ENCODE measurements at places on chromosomes 2 and 18.

- DNase-seq: no peak
Observed at GRCh38 chr2:99662761-99663341, 173.0 kb upstream of the REV1 start.

GRCh38 chr18:58896268-58896667 is 31.6 kb downstream of the ZNF532 start:
- peak; percentile 41 for DNase-seq

GRCh38 chr2:82342356-82342755 is 2037.8 kb upstream of the LRRTM1 start:
- no peak for DNase-seq

- DNase-seq: no peak
Observed at GRCh38 chr2:9102861-9103662, 99.6 kb upstream of the MBOAT2 start.

- peak; percentile 3 for DNase-seq
Observed at GRCh38 chr2:84077496-84077895, 381.6 kb downstream of the SUCLG1 start.

DNA sequence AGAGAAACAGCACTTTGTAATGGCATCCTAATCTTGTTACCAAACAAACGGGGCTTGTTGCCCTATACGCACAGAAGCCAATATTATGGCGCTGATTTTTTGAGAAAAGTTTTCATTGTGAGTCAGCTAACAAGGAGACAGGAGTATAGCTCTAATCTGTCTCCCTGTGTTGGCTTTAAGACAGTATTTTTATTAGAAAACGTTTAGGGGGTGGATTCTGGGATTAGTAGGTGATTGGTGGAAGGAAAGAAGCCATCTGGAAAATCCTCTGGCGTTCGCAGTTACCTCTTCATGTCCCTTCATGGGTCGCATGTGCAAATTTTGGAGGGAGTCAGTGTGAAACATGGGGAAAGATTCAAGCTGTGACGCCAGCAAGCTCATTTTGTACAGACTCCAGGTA is 698 bp upstream of the TMEM237 start:
- no peak for DNase-seq

DNA sequence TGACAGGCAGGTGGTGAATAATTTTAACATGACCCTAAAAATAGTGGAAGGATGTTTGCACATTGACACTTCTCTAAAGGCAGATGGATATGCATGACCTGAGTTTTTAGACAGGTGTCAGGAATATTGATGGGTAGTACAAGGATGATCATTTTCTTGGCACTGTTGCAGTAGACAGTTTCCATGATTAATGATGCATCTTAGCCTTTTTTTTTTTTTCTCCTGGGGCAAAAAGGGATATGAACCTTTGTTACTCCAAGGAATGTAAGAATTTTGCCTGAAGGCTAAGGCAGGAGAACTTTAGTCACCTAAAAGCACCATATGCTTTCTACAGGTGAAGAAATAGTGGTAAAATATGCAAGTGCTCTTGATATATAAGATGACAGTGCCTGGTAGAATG is 136.3 kb upstream of the CAVIN2 start:
- no peak for DNase-seq

- DNase-seq: no peak
Observed at GRCh38 chr2:173823543-173823939, 141.6 kb downstream of the SP3 start.

GRCh38 chr18:48391868-48392267 is 17.3 kb downstream of the ZBTB7C start:
- DNase-seq: no peak

DNA sequence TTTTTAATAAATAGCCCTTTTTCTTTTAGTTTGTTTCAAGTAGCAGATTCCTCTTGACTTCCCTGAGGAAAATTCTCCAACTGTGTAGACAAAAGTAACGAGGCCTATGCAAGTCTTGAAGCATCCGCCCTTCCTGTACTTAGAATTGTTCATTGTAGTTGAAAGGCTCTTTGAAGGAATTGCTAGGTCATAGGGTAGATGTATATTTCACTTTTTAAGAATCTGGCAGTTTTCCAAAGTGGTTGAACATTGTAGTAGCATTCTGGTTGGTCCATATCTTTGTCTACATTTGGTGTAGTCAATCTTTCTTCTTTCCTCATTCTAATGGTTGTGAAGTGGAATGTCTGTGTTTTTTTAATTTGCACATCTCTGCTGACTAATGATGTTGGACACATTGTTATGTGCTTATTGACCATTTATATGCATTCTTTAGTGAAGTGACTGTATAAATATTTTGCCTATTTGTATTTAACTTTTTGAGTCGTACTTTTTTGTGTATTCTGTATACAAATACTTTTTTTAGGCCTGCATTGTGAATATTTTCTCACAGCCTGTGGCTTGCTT is 5.6 kb upstream of the SERPINB11 start:
- DNase-seq: no peak

- no peak for DNase-seq
Observed at GRCh38 chr18:48719974-48720654, 181.3 kb downstream of the CTIF start.

GRCh38 chr2:48328159-48328809 is 201.7 kb upstream of the STON1 start:
- no peak for DNase-seq

- DNase-seq: no peak
Observed at GRCh38 chr2:20557635-20558034, 93.3 kb downstream of the HS1BP3 start.

GRCh38 chr2:68561372-68561771 is 82.0 kb upstream of the PROKR1 start:
- no peak for DNase-seq

DNA sequence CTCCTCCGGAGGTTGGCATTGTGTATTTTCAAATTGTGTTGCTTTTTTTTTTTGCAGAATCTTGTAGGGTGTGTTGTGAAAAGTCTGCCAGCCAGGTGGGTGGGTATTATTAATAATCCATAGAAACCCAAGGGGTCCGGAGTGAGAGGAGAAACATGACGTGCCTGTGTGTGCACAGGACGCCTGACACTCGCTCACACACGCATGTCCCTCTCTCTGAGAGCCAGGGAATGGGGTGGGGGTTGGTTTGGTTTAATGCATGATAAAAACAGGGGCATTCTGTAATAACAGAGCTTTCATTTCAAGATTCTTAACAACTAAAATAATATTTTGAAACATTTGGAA is 224.8 kb downstream of the FAM210A start:
- no peak for DNase-seq

GRCh38 chr2:72139471-72139873 is 8.2 kb downstream of the CYP26B1 start:
- no peak for DNase-seq

GRCh38 chr2:66437691-66438497 is 3.0 kb downstream of the MEIS1 start:
- no peak for DNase-seq

DNA sequence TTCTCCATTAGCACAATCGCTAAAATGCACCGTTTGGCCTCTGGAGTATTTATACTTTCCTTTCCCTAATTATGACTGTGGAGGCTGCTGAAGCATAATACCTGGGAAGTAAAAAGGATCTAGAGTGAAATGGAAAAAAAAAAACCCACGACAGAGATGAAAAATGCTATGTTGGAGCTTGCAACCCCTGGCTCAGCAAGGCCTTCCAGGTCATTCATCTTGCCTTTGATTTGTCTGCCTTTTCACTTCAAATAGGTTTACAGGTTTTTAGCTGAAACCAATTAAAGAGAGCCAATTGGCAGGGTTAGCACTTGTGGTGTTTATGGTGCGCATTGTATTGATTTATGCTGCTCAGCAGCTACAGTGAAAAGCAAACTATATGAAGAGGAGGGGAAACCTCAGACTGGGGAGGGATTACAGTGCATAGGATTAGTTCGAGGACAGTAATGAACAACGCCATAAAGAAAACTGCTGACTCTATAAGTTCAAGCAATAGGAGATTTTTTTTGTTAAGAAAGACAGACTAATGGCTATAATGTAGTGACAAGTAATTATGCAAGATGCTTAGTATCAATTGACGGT is 347.9 kb downstream of the MEIS1 start:
- no peak for DNase-seq

DNA sequence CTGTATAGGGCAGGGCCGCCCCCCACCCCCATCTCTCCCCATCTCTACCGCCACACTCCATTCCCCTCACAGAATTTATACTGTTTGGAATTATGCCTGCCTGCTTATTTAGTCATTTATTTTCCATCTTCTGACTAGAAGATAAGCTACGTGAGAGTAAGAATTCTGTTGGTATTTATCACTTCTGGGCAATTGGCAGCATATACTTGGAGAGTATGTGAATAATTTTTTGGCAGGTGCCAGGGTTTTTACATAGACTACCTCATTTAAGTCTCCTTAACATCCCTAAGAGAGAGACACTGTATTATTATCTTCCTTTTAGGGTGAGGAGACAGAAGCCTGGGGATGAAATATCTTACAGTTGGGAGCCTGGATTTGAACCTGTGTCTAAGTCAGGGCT is 45.0 kb downstream of the SLC4A1AP start:
- no peak for DNase-seq

DNA sequence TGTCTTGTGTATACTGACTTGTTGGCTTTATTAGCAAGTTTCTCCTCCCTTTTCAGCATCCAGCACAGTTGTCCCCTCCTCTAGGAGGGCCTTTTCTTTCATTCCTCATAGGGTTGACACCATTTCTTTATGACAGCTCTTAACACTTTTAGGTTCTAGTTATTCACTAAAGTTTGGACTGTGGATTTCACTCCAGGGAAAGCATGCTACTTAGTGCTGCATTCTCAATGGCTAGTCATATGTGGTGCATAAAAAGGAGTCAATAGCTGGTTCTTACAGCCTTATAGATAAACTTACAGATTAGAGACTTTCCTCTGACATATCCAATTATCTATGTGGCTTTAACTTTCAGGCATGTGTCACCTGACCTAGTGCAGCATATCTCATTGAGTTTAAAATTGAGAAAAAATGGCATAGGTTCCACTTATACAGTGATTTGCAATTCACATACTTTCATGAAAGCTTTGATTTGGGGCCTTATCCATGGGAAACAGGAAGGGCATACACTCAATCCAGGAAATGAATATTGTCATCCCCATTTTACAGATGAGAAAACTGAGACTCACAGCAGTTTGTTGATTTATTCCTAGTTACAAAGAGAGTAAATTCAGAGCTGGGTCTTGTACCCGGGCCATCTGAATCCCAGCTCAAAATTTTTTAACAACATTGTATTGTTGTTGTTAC is 289.7 kb downstream of the LPIN1 start:
- DNase-seq: no peak

DNA sequence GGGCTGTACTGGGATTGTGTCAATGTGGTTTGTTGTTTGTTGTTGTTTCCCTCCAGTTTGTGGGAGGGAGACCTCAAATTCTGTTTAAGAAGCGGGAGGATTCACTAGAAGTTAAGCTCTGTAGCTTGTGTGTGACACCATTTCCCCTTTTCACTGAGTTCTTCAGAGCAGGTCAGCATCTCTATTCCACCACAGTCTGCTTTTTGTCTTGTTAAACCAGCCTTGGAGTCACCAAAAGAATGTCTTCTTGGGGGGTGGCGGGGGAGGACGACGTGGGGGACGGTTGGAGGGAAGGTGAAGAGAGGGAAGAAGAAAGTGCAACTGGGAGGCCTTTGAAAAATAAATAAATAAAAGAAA is 2.3 kb upstream of the BCL11A start:
- no peak for DNase-seq

- DNase-seq: no peak
Observed at GRCh38 chr2:17583166-17583565, 42.7 kb downstream of the VSNL1 start.
